ENCODE measurements at places on chromosomes 4 and X.
A peak's percentile ranks its signal among the peaks of the same experiment; 100 is the strongest.

- no peak for DNase-seq
These were observed 71.9 kb downstream of the RBM47 start for GRCh38 chr4:40557736-40558135.

DNA sequence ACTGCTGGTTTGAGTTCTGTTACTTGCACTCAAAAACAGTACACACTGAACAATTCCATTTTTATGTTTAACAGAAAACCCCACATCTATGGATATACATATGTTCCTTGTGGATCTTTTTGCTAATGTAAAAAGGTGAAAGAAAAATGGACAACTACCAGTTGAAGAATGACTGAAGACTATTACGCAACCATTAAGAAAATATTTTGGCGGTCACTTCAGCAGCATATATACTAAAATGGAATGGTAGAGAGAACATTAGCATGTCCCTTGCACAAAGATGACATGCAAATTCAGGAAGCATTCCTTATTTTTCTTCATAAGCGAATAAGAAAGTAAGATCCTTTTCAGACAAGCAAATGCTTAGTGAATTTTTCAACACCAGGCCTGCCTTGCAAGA lies 84.6 kb upstream of the FMR1 start:
- DNase-seq: no peak

GRCh38 chrX:52166840-52167239 lies 17.8 kb upstream of the MAGED4 start:
- no peak for DNase-seq

- peak; percentile 14 for DNase-seq
These were observed 51.4 kb downstream of the PROM1 start for GRCh38 chr4:16032396-16032770.

DNA sequence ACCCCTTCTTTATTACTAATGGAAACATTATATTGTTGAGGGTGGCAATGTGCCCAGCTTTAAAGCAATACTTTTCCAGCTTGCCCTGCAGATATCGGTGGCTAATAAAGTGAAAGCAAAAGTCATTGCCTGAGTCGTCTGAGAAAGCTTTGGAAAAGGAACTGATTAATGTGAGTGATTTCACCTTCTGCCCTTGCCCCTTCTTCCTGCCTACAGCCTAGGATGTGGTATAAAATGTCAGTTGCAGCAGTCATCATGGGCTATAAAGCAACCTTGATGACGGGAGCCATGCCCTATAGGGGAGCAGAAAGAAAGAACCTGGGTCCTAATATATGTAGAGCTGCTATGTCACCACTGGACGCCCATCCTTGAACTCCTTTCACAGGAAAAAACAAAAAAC lies 132.4 kb upstream of the USP9X start:
- DNase-seq: no peak

- no peak for DNase-seq
These were observed 44.8 kb upstream of the HMX1 start for GRCh38 chr4:8916351-8916885.

DNA sequence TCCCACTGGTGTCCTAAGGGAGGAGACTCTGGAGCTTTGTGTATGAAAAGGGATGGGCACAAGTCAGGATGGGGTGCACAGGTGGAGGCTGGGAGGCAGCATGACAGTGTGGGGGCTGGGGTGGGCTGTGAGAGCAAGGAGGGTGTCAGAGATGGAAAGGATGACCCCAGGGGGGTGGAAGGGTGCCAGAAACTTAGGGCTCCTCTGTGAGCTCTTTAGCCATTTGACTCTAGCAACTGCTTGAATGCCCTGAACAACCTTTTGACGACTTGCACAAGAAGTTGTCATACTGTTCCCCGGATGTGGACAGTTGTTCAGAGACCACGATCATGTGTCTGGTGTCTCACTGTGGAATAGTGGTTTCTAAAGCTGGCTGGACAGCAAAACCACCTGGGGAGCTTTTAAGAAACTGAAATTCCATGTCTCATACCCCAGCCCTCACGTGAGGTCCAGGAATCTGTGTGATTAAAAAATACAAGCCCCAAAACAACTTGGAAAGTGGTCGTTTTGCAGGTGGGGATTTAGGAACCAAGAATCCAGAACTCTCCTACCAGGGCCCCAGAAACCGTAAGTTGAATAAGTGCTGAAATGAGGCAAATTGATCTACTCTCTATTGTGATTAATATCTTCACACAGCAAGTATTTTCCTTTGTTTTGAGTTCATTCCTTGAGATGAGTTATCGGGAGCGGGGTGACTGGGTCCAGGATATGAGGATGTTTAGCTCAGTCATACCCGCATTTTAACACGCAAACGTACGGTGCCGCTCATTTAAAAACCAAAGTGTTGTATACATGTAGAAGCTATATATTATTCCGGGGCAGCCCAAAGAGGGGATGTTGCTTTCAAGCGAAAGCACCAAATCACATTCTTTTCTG lies 3.4 kb downstream of the RHOH start:
- DNase-seq: peak; percentile 41

GRCh38 chr4:151144329-151145072 lies 45.1 kb downstream of the RPS3A start:
- DNase-seq: no peak

DNA sequence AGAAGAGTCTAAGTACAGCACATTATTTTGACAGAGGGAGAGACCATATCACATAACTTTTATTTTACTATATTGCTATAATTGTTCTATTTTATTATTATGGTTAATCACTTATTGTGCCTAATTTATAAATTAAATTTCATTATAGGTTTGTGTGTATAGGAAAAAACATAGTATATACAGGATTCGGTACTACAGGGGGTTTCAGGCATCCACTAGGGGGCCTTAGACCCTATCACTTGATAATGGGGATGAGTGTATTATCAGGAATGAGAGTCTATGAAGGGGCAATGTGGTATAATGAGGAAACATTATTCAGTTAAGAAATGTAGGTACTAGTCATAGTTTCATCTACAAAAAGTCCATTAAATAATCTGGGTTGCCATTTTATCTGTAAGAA lies 833.1 kb downstream of the C4orf33 start:
- DNase-seq: no peak

Data from astrocyte (in vitro differentiated cells and primary cell).